ENCODE measurements at places on chromosomes 2 and 18.

- no peak for DNase-seq
These were observed 4.4 kb upstream of the KLHL29 start for GRCh38 chr2:23380562-23381065.

- no peak for DNase-seq
These were observed 87.3 kb downstream of the ACAA2 start for GRCh38 chr18:49725809-49726674.

- DNase-seq = no peak
These were observed 159.8 kb downstream of the RHBDD1 start for GRCh38 chr2:226995625-226996041.

DNA sequence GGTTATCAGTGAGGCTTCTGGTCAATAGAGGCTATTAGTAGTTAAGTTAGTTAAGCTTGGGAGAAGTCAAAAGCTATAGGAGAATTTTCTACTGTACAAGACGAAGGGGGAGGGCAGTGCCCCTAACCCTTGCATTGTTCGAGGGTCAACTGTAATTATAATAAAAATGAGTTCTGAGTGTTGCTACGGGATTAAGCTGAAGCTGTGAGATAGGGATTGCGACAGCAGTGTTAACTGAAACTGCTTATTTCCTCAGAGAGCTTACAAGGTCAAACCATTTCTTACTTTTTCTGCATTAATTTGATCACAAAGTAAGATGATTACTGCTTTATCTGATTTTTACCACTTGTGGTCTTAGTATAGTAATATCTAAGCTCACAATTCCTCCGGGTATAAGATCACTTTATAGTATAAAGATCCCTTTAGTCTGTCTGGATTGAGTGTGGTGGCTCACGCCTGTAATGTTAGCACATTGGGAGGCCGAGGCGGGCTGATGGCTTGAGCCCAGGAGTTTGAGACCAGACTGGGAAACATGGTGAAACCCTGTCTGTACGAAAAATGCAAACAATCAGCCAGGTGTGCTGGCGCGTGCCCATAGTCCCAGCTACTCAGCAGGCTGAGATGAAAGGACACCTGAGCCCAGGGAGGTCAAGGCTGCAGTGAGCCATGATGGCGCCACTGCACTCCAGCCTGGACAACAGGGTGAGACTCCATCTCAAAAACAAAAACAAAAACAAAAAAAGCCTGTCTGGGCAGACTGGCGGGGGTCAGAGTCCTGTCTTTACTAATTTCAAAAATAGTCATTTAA, 119.5 kb upstream of the TLK1 start:
- DNase-seq = no peak

- DNase-seq = no peak
These were observed 149.4 kb upstream of the NDUFV2 start for GRCh38 chr18:8952769-8953760.

DNA sequence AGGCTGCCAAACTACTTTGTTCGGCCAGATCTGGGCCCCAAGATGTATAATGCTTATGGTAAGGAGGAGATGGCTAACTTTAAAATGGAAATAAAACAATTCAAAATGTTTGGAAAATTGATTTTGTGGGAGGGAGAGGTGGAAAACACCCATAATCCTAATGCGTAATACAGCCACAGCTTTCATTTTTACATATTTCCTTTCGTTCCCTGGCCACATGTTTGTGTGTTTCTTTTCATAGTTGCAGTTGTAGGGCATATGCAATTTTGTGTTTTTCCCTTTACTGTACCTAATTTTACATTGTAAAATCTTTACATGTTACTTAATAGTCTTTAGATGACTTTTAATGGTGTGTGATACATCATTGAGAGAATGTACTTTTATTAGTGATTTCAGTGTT, 44.6 kb downstream of the KDM3A start:
- no peak for DNase-seq

DNA sequence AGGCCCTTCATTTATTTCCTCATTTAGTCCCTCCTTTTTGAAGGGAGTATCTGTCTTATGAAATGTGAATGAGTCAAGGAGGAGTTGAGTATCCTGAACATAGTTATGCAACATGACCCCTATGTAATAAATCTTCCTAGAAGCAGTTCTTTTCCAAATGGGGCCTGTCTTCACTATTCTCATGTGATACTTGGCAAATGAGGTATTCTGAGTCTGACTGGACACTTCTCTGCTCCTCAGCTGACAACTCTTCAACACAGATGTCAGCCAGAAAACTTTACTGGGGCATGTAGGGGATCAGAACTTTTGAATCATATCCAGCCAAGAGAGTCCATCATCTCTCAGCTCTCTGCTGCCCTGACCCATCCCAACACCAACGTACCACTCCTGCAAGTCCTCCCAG, 291.6 kb downstream of the ZNF385B start:
- DNase-seq = no peak

GRCh38 chr2:216535454-216535995, 36.9 kb downstream of the RPL37A start:
- DNase-seq = no peak

GRCh38 chr2:144115739-144116291, 404.1 kb downstream of the ZEB2 start:
- DNase-seq = no peak

DNA sequence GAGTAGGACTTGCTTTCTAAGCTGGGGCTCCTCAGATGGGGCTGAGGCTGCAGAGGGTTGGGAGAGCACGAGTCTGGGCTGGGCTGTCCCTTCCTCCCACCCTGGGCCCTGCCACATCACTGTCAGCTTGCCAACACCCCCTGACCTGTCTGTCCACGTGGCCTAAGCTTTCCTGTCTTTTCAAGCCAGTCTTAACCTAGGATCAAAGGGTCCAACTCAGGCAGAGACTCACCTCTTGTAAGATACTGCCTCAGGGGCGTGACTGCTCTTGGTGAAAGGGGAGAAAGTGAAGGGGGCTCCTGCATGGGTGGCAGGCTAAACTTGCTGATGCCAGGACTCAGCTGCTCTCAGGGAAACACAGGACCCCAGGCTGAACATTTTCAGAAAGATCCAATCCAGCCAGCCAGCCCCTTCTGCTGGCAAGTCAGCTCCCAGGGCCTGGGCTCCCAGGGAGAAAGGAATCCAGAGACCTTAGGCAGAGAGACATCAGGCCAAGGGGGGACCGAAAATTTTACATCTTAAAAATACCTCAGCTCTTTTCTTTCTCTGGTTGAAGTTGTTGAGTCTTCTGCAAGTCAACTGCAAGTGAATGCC, 144.2 kb upstream of the ID2 start:
- DNase-seq = no peak

- DNase-seq = no peak
These were observed 254.0 kb downstream of the KCNJ3 start for GRCh38 chr2:154952346-154952980.

DNA sequence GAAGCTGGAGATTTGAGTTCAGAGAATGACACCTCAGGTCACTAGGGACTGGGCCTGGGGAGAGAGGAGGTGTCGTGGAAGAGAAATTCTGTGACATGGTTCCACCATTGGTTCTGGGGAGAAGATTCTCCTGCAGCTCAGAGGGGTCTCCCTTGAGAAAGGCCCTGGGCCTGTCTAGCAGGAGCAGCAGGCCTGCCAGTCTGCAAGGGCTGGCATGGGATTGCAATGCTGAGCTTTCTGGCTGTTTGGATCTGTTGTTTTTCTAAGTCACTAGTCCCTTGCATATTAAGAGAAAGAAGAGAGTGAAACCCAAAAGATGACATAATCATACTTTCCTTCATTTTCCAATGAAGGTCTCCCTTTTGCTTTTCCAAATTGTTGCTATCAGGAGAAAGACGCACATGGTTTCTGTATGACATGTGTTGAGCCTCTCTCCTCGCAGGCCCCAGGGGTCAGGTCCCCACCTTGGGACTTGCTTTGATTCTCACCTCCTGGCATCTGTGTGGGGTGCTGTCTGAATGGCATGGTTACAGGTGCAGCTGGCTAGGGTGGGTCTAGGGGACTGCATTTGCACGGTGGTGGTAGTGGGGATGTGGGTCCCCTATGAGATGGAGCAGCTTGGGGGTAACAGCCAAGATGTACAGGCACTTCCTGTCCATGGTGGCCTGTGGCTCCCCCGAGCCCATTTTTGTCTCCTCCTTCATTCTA, 117.8 kb downstream of the GLI2 start:
- no peak for DNase-seq

DNA sequence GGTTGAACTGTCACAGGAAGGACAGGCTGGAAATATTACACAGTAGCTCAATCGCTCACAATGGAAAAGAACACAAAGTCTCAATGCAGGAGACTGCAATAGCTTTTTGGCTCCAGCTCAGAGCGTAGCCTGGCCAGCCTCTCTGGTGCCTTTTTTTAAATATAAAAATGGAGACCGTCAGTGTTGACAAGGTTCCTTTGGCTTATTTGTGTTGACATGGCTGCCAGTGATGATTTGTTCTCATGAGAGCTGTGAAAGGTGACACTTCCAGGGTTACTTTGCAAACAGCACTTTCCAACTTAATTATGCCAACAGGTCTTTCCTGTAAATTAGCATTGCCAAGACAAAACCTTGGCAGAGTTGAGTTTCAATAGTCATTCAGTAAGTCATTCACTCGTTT, 70.8 kb downstream of the KCNE4 start:
- no peak for DNase-seq

GRCh38 chr18:6406075-6406909, 8.4 kb downstream of the L3MBTL4 start:
- no peak for DNase-seq

Measured in GM19239 (cell line).